ENCODE measurements at places on chromosomes 5 and 9.

GRCh38 chr9:125631391-125632085 lies 75.5 kb downstream of the MAPKAP1 start:
- DNase-seq = peak; percentile 29

- DNase-seq = no peak
Measured at GRCh38 chr9:6272229-6272598, 56.0 kb upstream of the TPD52L3 start.

GRCh38 chr5:93417490-93417889 lies 163.5 kb downstream of the NR2F1-AS1 start:
- no peak for DNase-seq

GRCh38 chr9:96087669-96088299 lies 212.3 kb downstream of the ERCC6L2 start:
- no peak for DNase-seq
